ENCODE measurements at places on chromosomes 4 and X.

GRCh38 chrX:76617020-76617419 lies 189.5 kb downstream of the MAGEE1 start:
- DNase-seq: no peak

GRCh38 chrX:52346174-52347165 lies 22.4 kb upstream of the XAGE2 start:
- no peak for DNase-seq

- no peak for DNase-seq
These were observed 62.1 kb upstream of the KLF3 start for GRCh38 chr4:38601916-38602291.

- DNase-seq: no peak
These were observed 66.9 kb upstream of the MMAA start for GRCh38 chr4:145552181-145552822.

GRCh38 chr4:243426-243825 lies 61.8 kb downstream of the ZNF732 start:
- DNase-seq: no peak
